ENCODE measurements at places on chromosomes 4 and X.

DNA sequence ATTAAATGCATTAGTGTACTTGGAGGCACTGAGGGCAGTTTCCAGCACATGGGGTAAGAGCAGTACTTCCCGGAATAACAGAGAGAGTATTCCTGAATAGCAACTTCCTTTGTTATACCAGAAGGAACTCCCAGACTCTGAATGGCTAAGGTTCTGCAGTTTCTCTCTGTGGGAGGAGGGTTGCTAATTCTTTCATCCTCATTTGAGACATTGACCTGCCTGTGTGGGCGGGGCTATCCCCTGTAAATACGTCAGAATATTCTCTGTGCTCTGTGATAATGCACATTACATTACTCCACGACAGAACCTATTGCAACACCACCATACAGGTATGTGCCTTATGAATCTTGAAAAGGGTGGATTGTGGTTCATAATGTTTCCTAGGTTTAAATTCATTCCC lies 52.7 kb downstream of the SPINK2 start:
- DNase-seq = no peak

GRCh38 chrX:20435913-20436312 lies 169.2 kb upstream of the RPS6KA3 start:
- no peak for DNase-seq

DNA sequence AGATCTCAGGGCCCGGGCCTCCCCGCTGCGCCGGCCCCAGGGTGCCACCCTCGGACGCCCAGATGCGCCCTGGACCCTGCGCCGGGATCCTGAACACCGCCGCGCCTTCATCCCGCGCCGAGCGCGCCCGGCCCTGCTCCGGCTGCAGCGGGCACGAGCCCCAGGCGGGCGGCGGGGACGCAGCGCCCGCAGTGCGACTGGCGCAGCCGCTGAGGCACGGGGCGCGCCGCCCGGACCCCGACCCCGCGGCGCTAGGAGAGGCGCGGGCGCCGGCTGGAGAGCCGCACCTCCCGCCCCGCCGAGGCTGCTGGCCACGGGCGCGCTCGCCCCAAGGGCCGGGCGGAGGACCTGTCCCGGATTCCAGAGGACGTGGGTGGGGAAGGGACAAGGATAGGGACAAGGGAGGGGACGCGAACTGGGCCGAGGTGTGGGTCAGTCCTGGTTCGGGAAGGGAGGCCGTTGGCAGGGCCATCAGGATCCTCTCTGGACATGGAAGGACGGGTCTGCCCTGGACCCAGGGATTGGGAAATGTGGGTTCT lies 1.1 kb downstream of the ZFYVE28 start:
- no peak for DNase-seq

DNA sequence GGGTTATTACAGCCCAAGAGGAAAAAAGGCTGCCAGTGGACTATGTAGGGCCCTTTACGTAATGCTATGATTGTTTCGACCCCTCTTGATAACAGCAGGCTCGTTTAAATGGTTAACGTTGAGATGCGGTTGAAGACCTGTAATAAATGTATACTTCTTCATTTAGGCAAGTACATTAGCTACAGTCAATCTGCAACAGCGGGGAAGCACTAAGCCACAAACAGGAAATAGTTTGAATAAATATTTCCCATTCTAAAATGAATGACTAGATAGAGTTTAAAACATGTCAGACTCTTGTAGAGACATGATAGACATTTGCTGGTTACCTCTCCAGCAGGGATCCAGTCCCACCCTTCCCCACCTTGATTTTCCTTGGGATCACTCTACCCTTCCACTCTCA lies 38.1 kb upstream of the STIM2 start:
- no peak for DNase-seq

DNA sequence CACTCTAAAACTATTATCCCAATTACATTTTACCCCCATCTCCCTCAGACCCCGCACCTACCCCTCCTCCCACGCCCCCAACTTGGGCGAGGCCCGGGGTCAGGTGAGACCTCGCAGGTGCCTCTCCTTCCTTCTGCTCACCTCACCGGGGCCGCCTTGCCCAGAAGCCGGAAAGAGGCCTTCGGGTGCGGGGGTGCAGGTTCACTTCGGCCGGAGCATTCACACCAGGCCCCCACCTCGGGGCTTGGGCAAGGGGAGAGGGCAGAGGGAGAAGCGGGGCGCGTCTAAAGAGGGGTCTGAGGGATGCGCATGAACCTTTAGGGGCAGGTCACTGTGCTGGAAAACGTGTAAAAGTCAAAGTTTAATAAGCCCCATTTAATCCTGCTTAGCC lies 427 bp downstream of the ZNF182 start:
- no peak for DNase-seq

- DNase-seq = no peak
Observed at GRCh38 chr4:77201343-77201742, 44.3 kb downstream of the CCNG2 start.

DNA sequence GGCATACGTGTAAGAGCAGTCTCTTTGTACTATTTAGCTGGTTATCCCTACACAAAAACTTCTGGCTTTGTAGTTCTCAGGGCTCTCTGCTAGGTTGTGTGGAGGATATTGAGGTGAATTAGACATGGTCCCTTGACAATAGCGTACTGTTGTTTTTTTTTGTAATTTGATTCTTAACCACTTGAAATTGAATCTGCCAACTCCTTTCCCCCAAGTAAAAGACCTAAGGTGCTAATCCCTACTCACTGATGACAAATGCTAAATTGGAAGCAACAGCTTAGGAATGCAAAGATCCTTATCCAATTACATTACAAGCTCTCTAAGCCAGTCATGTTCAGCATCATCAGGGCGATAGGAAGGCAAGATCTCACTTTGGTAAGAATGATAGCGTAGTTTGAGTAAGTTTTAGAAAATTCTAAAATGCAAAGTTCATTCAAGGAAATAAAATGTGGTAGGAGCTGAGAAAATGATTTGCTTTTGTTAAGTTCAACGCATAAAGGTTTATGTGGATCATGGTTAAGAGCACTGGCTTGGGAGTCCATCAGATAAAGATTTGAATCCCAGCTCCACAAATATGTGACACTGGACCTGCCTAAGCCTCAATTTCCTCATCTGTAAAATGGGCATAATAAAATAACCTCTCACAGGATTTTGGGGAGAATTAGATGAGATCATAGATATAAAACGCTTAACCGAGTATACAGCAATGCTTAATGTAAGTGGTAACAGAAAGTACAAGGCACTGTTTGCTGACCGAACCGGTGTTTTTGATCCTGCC lies 39.3 kb downstream of the DOCK11 start:
- DNase-seq = no peak

- no peak for DNase-seq
Observed at GRCh38 chr4:186400676-186401075, 134.7 kb downstream of the F11 start.

- no peak for DNase-seq
Observed at GRCh38 chrX:19683817-19684216, 168.5 kb upstream of the MAP3K15 start.

- DNase-seq = no peak
Observed at GRCh38 chrX:132411310-132411977, 77.4 kb downstream of the MBNL3 start.

- DNase-seq = no peak
Observed at GRCh38 chr4:165548702-165549101, 169.9 kb downstream of the CPE start.

DNA sequence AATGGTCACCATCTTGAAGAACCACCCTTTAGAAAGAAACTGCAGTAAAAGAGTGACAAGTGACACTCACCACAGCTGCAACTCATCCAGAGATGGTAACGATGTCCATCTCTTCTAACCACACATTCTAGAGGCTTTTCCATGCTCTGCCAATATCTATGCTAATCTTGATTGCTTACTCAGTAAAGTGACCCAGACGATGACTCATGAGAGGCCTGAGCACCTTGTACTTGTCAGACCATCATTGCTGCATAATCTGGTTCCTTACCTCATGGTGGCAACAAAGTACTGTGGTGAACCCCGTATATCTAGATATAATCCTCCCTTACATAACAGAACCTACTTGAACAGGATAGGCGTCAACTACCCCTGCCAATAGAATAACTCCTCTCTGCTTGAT lies 75.6 kb downstream of the CCNG2 start:
- DNase-seq = no peak

GRCh38 chrX:153474718-153475117 lies 4.3 kb upstream of the HAUS7 start:
- peak; percentile 2 for DNase-seq

- peak; percentile 44 for DNase-seq
Observed at GRCh38 chr4:77662396-77662795, 56.8 kb downstream of the CXCL13 start.

DNA sequence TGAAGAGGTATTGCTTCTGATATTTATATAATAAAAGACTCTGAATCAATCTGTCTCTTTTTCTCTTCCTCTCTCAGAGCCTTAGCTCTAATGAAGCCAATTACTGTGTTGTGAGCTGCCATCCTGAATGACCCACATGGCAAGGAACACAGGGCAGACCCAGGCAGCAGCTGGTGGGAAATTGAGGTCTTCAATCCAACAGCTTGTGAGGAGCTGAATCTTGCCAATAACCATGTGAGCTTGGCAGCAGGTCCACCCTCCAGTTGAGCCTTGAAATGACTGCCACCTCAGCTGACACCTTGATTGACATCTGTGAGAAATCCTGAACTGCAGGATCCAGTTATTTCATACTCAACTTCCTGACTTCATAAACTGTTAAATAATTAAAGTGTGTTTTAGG lies 149.4 kb downstream of the NDST4 start:
- DNase-seq = no peak

DNA sequence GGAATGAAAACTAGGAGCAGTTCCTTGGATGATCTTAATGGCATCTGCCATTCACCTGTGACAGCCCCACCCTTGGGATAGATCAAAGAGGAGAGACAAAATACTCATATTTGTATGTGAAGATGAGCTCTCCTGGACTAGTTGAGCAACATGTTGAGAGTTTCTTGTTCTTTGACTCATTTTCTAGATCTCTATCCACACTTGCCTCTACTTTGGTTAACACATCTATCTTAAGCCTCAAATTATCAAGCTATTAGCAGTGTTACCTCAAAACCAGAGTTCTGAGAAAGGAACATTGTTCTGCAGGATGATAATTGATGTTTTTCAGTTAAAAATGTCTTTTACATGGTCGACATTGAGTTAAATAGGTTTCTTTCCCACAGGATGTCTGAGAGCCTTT lies 94.2 kb upstream of the TEX13D start:
- no peak for DNase-seq

- DNase-seq = no peak
Observed at GRCh38 chr4:94489098-94489497, 37.4 kb downstream of the PDLIM5 start.

DNA sequence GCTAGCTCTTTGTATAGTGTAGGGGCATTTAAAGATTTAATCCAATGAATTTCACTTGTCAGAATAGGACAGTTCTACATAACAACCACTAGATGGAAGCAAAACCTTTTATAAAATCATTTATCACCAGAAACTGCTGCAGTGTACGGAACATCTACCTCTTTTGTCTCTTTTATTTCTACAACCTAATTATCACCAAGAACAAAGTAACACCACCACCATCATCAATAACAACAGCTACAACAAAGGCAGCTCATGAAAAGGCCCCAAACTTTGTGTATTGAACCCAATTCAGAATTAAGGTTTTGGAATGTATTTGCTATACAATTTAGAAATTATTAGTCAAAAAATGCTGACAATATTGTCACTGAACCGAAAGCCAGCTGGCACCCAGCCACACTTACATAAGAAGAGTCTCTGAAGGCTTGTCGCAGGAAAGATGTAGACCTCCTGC lies 260.9 kb upstream of the RPS6KA3 start:
- DNase-seq = peak; percentile 21

DNA sequence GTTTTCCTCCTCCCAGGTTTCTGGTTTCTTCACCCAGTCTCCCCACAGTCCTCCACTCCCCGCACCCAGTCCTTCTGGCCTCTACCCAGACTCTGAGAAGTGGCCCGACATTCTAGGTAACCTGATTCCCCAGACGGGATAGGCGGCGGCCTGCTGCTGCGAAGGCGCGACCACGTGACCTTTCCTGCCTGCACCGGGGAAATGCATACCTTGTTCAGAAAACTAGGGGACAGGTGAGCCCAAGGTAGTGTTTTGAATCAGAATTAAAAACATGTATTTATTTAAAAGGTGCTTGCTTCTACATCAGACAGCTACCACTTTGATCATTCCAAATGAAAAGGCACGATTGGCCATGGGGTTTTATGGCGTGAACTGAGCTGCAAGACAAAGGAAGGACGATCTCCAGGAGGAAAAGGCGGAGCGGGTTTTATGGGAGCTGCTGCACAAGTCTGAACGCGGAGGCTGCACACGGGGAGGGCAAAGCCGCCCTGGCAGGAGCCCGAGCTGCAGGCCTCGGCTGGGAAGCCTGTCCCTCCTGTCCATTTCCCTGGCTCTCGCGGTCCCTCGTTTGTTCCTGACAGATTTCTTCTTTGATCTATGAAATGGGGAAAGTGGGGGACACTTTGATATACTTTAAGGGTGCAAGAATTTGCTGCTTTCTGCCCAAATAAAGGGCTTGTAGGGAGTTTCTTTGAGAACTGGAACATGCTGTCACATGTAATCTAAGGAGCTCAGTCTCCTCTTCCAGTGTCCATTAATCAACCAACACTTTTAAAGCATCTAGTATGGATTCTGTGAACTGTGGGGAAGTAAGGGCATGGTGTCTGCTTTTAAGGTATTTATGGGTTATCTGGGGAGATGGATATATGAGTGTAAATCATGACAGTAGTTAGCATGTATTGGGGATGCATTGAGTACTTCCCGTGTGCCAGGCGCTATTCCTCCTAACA lies 150.9 kb downstream of the SPRY1 start:
- DNase-seq = no peak

DNA sequence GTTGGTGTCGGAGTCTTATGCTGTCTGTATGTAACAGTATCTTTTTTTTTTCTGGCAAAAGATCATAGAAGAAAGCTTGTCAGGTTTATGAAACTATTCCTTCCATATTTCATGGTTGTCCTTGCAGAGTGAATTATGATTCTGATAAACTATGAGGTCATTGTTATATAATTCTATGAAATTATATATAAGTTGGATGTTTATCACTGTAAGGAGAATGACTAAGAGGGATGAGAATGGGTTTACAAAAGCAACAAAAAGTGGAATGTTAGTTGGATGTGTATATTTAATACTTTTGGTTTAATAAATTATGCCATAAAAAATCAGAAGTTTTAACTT lies 43.1 kb downstream of the RAPGEF2 start:
- DNase-seq = no peak

GRCh38 chr4:125338814-125339213 lies 24.1 kb downstream of the FAT4 start:
- DNase-seq = no peak

- no peak for DNase-seq
Observed at GRCh38 chrX:108000751-108001150, 18.6 kb upstream of the TEX13B start.

DNA sequence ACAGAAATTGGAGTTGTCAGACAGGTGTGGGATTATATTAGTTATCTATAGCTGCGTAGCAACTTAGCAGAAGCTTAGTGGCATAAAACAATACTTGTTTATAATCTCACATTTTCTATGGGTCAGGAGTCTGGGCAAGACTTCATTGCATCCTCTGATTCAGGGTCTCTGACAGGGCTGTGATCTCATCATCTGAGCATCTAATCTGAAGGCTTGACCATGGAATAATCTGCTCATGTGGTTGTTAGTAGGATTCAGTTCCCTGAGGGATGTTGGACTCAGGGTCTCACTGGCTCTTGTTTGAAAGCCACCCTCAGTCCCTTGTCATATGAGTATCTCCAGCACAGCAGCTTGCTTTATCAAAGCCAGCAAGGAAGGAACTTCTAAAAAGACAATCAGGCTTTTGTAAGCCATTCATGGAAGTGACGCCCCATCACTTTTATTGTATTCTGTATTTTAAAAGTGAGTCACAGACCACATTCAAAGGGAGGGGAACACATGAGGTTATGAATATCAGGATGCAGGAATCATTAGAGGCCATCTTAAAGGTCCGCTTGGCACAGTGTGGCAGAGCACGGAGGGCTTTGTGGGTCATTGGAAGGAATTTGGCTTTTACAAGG lies 37.2 kb upstream of the FAM9B start:
- DNase-seq = no peak

Data from SHP77 (cell line).